DND-41 (cell line): ENCODE measurements at places on chromosomes 2 and 18.

DNA sequence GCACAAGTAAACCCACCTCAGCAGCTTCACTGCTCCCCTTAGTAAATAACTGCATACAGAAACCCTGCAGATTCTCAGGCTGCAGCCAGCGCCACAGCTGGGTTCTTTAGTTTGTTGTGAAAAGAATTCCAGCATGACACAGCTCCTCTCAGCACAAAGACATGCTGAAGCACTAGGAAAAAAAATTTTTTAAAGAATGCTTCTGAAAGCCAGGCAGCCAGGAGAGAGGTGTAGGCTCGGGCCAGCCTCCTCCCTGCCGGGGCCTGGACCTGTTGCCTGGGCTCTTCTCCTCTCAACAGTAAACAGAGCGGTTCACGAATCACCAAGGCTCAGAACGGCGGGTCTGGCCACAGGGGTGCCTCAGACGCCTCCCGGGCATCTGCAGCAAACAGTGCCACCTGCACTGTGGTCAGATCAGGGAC lies 95.7 kb upstream of the POU3F3 start:
- H3K4me1 ChIP-seq, result no peaks in the 10 kb centered on the region
- DNase-seq, result no peak
- H3K27me3 ChIP-seq, result no peaks in the 10 kb centered on the region
- no peak overlapping the region for H3K4me3 ChIP-seq
- H3K27ac ChIP-seq, result no peak overlapping the region
- H3K36me3 ChIP-seq, result no peaks in the 10 kb centered on the region

- H3K27me3 ChIP-seq, result no peaks in the 10 kb centered on the region
- no peak overlapping the region for H3K4me3 ChIP-seq
- DNase-seq, result no peak
- H3K4me1 ChIP-seq, result no peaks in the 10 kb centered on the region
Measured at GRCh38 chr2:20737505-20737904, 70.6 kb downstream of the GDF7 start.

DNA sequence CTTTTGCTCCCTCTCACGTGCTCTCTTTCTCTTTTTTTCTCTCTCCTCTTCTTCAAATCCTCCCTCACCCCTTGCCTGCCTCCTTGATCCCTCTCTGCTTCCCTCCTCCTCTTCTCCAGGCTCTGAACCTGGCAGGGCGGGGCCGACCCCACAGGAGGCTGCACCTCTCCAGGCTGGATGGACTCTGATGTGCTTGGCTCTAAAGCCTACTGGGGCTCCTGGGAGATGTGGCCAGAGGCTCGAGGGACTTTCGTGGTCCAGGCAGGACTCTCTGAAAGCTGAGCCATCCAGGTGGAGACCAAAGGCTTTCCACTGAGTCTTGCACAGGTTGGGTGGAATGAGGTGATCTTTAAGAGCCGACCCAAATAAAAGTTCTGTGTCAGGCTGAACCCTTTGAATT lies 25.4 kb downstream of the DYSF start:
- DNase-seq, result no peak
- no peak overlapping the region for H3K27ac ChIP-seq
- no peaks in the 10 kb centered on the region for H3K36me3 ChIP-seq
- peaks cover 9% of the 10 kb centered on the region for H3K27me3 ChIP-seq
- no peaks in the 10 kb centered on the region for H3K4me1 ChIP-seq
- no peak overlapping the region for H3K4me3 ChIP-seq

DNA sequence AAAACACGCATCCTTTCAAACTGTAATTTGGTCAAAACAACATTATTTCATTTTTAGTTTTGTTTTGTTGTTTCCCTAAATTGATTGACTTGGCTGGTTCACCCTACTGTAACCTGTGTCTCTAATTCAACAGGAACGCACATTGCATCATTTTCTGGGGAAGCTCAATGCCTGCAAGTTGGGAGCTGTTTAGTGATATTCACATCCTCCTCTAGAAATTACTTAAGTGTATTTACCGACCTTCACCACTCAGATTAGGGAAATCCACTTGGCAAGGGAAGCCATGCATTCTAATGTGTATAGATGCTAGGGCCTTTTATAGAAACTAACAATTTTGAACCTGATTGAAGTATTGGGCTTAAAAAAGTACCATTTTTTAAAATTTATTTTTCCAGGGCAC lies 7.3 kb upstream of the TPO start:
- no peaks in the 10 kb centered on the region for H3K36me3 ChIP-seq
- H3K27ac ChIP-seq, result no peak overlapping the region
- H3K4me3 ChIP-seq, result no peak overlapping the region
- H3K27me3 ChIP-seq, result no peaks in the 10 kb centered on the region

DNA sequence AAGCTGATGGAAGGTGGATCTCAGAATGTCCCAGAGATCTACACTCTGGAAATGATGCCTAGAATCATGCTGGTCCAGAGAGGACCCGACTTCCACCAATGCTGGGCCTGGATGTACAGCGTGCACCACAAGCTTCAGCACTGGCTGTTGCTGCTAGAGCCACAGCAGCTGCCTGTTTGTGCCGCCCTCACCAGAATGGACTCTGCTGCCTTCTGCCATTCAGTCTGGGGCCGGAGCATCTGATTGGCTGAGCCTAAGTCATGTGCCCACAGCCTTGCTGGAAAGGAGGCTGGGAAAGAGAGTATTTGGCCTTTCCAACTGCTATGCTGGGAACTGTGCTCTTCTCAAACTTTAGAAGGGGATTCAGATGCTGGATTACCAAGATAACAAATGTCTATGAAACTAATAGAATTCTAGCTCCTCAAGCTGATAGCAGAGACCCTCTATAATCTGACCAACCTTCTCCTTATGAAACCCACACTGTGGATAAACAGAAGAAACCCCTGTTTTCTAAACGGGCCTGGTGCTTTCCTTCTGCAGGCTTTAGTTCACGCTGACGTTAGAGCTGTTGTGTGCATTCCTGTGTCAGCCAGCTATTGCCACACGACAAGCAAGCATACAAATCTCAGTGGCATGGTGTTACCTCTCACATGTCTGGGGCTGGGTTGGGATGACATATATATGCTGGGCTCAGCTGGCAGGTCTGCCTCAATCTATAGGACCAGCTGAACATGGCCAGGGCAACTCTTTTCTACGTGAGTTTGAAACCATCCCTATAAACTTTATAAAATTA lies 4.1 kb upstream of the LOXHD1 start:
- H3K27ac ChIP-seq, result no peak overlapping the region
- no peak overlapping the region for H3K4me3 ChIP-seq
- H3K4me1 ChIP-seq, result peaks cover 3% of the 10 kb centered on the region; the same call in 1 of the 2 replicates
- DNase-seq, result no peak
- H3K27me3 ChIP-seq, result peaks cover 8% of the 10 kb centered on the region

DNA sequence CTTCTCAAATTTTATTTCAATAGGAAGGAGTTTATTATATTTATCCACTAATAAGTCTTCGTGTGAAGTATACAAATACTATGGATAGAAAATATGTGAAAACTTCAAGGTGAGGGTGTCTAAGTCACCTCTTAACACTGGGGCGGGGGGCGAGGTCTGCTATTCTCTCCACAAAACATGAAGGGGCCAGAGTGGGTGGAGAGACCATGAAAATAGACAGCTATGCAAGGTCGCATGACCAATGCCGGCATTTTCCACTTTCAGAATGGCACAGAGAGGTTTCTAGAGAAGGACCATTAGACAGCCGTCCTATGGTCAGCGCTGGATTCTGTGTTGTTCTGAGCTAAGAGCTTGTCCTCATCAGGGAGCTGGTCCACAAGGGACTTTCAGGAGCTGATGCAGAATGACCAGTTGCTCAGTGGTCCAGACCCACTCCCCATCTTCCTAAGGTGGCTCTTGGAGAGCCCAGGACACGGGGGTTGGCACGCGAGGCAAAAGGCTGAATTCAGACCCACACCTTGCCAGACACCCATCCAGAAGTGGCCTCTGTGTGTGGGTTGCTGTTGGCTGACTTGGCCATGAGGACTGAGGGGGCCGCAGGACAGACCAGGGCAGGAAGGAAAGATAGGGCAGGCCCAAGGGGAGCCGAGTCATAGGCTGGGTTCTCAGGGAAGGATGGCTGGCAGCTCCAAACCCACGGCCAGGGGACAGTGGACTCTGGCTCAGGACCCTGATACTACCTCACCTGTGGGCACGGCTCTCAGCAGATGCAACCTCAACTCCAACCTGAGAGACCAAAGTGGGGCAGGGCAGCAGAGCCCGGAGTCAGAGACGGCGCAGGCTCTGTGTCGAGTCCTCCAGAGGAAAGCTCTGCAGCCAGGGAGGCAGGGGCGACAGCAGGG lies 69.8 kb downstream of the NDUFA10 start:
- no peak overlapping the region for H3K4me3 ChIP-seq
- peak overlapping the region; percentile 32; the same call in 1 of the 2 replicates for H3K27ac ChIP-seq
- H3K27me3 ChIP-seq, result no peaks in the 10 kb centered on the region
- H3K36me3 ChIP-seq, result peaks cover 30% of the 10 kb centered on the region
- no peak for DNase-seq

- DNase-seq, result no peak
- H3K27ac ChIP-seq, result no peak overlapping the region
- H3K4me1 ChIP-seq, result no peaks in the 10 kb centered on the region
- peaks cover 6% of the 10 kb centered on the region for H3K27me3 ChIP-seq
- H3K36me3 ChIP-seq, result no peaks in the 10 kb centered on the region
Measured at GRCh38 chr2:19738707-19739106, 163.1 kb downstream of the TTC32 start.

- H3K27ac ChIP-seq, result no peak overlapping the region
- no peak overlapping the region for H3K4me3 ChIP-seq
- no peaks in the 10 kb centered on the region for H3K36me3 ChIP-seq
Measured at GRCh38 chr2:72561621-72562318, 264.1 kb downstream of the EXOC6B start.
